Activated T-helper 1 cell treated with Interleukin-2 at 50 U/mL for 16 hours (primary cell): ENCODE measurements at places on chromosomes 1 and 21.

DNA sequence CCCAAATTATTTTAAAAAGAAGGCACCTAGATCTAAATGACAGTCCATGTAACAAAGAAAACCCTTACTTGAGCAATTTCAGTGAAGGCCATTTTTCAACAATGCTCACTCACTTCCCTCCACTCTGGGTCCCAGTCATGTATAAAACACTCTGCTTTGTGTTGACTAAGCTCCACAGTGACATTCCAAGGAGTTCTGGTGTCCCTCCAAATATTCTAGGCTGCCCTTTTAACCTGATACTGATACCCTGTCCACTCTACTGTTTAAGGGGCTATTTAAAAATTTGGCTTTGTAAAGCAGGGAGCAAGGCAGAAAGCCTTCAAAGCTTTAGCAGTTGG is 73.6 kb downstream of the GNG12 start:
- no peak for DNase-seq

- DNase-seq: no peak
Observed at GRCh38 chr1:1356166-1356795, 2.1 kb downstream of the MXRA8 start.

DNA sequence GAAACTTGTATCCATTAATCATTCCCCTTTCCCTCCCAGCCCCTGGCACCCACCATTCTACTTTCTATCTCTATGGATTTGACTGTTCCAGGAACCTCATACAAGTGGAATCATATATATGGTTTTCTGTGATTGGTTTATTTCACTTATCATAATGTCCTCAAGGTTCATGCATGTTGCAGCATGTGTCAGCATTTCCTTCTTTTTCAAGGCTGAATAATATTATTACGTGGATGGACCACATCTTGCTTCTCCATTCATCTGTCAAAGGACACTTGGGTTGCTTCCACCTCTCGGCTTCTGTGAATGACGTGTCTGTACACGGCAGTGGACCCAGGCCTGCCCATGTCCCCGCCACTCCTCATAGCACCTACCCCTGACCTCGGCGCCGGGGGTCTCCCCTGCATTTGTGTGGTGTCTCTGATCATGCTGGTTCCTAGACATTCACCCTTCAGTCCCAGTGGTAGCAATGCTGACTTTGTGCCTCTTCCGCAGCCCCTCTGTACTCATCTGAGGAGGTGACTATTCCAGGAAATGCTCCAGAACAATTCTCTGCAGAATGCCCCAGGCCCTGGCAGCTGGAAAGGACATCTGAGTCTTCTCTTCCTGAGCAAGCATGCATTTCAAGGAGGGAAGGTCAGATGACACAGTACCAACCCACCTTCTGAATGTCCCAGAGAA is 136.9 kb downstream of the PSMG1 start:
- no peak for DNase-seq

DNA sequence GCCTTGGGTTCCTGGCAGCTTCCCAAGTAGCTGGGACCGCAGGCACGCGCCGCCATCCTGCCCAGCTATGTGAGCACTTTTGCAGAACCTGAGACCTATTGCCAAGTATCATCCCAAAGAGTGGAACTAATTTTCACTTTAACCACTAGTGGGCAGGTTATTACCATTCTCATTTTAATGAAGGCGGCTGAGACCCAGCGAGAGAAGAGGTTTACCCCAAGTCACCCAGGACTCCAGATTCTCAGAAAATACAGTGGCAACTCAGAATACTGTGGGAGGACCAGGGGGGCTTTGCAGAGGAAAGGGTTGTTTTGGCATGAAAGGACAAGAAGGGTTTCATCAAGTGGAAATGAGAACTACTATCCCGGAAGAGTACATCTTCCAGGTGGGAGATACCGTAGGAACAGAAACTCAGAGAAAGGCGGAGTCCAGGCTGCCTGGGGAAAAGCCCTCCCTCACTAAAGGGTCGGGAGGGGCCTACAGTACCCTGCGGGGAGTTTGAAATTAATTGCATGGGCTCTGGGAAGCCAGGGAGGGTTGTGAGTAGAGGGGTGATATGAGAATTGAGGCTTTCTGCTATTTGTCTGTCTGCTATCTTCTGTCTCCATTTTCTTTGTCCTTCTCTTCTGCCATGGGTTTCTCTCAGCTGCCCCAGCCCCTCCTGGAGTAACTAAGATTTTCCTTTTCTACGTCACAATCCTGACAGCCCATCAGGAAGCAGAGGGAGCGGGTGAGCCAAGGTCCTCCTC is 7.2 kb upstream of the SEMA4A start:
- DNase-seq: no peak

DNA sequence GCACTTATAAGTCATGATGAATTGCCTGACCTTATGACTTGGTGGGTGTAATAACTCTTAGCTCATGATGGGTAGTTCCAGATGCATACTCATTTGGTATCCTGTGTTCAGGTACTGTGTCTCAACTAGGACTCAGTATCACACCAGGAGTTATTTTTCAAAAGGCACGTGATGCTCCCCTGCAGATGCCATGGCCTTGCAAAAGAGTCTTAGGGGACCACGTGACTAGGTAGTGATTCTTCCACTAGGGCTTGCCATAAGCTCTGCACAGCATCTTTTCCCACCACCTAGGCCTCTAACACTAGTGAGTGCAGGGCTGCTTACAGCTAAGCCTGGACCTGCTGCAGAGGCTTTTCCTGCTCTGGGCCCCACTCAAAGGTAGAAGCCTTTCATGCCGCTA is 3.9 kb upstream of the FCAMR start:
- no peak for DNase-seq

GRCh38 chr1:2137257-2138121 is 57.1 kb downstream of the FAAP20 start:
- DNase-seq: no peak

DNA sequence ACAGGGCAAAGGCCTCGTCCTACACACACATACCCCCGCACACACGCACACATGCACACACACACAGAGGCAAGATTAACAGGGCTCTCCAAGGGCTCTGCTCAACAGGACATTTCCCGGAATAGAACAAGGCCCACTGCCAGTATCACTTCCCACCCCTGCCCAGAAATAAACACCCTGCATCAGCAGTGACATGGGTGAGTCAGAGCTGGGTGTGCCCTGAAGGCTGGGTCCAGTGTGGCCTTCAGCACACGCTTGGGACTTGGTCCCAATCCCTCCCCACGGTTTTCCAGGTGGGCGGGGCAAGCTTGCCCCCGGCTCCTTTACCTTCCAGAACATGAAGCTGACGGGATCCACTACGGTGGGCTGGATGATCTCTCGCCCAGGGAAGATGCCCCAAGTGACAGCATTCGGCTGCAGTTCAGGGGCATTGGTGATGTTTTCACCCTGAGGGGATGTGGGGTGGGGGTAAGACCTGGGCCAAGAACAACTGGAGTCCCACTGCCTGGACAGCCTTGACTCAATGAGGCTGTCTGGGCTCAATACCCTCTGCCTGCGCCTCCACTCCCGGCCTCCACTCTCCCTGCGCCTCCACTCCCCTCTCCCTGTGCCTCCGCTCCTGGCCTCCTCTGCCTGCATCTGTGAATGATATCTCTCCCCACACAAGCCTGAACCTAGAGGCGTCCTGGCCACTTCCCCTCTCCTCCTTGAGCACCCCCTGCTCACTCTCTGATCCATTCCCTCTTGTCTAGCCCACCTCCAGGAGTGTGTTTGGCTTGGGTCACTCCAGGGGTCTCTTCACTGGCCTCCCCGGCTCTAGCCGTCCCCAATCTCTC is 14.7 kb downstream of the MTHFR start:
- no peak for DNase-seq

- DNase-seq: no peak
Observed at GRCh38 chr1:176193023-176193422, 14.1 kb downstream of the COP1 start.

- no peak for DNase-seq
Observed at GRCh38 chr1:232386294-232386693, 243.6 kb downstream of the SIPA1L2 start.

GRCh38 chr1:224786533-224787250 is 142.8 kb upstream of the DNAH14 start:
- no peak for DNase-seq

GRCh38 chr1:117846674-117847425 is 82.6 kb downstream of the GDAP2 start:
- no peak for DNase-seq

- DNase-seq: no peak
Observed at GRCh38 chr1:244037252-244037651, 13.8 kb upstream of the ZBTB18 start.

GRCh38 chr1:218348628-218349071 is 3.5 kb downstream of the TGFB2 start:
- DNase-seq: no peak

DNA sequence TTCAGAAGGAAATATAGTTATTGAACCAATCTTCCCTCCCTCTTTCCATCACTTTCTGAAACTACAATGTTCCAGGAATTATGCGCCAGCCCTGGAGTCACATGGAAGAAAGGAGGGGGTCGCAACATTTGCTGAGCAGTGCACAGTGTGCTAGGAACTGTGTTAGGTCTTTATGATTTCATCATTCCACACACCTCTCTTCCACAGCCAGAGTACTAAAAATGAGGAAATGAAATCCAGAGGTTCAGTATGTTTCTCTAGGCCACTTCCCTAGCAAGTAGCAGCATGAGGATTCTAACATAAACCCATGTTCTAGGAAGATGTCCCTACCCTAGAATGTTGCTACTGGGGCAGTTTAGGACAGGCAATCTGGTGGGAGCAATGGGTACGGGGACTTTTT is 158.1 kb downstream of the SLC45A1 start:
- no peak for DNase-seq

GRCh38 chr1:36845802-36846201 is 188.5 kb downstream of the GRIK3 start:
- DNase-seq: no peak

DNA sequence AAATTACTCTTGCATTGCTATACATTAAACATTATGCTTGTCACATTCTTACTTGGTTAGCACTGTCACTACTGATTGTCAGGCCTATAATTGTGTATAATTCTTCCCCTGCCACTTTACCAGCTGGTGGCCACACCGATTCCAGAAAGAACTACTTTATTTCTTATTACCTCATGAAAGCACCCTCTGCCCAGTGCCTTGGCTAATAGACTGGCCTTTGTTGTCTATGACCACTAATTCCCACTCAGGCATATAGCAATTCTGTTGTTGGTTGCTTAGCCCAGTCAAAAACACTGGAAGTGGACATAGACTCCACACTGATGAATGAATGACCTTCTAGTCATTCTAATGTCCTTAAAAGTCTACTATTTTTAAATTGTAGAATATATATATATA is 35.6 kb downstream of the MRPL39 start:
- no peak for DNase-seq

- no peak for DNase-seq
Observed at GRCh38 chr1:201499795-201500669, 6.9 kb downstream of the CSRP1 start.

- DNase-seq: no peak
Observed at GRCh38 chr1:99748419-99748818, 18.0 kb downstream of the FRRS1 start.
